Sciatic nerve (tissue), 2 donors: ENCODE measurements at places on chromosomes 1 and 21. TPM values are rescaled to one million over a fixed set of nuclear protein-coding genes. Genes with fewer than 3 reads are reported as not detected.

DNAJC28 gene
- total RNA-seq: 2.2 TPM

GJA9 gene
- total RNA-seq: not detected

SMG5 gene
- 64.0 TPM for total RNA-seq

RIMKLA gene
- total RNA-seq: 0.49 TPM

U2AF1 gene
- total RNA-seq: 67.6 TPM

L1TD1 gene
- total RNA-seq: 7.2 TPM
